ENCODE measurements at places on chromosomes 6 and 20.

GRCh38 chr20:57425150-57426013 lies 34.2 kb downstream of the RBM38 start:
- DNase-seq: no peak

DNA sequence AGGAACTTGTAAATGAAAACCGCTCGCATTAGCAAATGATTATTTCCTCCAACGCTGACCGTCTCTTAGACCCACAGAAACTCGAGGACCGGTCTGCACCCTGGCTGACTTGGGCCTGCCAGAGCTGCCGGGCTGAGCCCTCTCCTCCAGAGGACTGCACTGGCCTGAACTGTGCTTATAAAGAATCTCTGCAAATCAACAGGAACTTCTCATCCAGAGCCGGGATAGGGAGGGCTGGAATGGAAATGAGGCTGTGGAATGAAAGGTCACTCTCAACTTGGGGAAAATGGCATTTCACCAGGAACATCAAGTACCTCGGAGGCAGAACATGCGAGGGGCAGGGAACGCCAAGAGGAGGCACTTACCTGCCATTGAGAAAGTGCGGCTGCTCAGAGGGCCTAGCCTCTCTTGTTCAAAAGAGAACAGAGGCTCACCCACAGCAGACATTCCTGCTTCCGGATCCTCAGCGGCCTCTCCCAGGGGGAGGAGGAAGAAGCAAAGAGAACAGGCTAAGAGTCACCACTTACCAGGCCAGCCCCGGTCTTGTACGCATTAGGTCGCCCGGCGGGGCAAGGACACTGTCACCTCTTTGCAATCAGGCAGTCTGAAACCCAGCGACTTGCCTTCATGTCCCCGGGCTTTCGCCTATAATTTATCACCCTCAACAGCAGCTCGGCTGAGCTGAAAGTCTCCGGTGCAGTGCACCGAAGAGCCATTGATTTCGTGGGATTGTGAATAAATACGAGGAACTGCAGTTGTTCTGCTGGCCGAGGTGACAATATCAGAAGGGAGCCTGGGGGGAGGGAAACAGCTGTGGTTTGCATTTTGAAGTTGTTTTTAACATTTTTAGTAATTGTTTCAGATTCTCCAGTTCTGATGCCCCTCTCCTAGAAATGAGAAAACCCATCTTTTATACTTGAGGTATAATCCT lies 37.6 kb downstream of the ZMYND8 start:
- no peak for DNase-seq

DNA sequence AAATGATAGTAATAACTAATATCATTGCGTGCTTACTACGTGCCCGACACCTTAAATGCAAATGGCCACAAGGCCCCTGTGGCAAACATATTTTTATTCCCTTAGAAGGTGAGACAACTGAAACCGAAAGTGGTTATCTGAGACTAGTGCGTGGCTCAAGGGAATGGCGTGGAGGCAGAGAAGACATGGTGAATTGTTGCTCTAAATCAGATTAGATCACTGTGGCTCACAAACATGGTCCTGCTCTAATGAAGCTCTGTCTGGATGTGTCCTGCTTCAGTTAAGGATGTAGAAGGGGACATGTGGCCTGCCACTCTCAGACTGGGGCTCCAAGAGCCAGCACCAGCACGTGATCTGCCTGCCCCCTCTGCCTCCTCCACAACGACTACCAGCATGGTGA lies 124.2 kb upstream of the GMDS start:
- no peak for DNase-seq

GRCh38 chr6:36758516-36759147 lies 61.0 kb downstream of the RAB44 start:
- DNase-seq: no peak

DNA sequence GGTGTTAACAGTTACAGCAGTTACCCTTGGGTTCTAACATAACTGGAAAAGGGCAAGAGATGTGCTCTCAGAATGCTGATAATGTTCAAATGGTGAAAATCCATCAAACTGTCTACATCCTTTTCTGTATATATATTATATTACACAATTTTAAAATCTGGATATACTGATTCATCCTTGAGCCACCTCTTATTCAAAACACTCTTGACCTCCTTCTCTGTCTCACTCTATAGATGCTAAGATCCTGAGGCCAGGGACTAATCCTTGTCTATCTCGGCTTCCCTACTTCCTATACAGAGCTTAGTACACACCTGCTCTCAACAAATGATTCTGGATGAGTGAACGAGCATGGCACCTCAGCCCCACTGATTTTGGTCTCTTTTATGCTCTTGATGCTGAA lies 47.3 kb downstream of the HIVEP2 start:
- no peak for DNase-seq

DNA sequence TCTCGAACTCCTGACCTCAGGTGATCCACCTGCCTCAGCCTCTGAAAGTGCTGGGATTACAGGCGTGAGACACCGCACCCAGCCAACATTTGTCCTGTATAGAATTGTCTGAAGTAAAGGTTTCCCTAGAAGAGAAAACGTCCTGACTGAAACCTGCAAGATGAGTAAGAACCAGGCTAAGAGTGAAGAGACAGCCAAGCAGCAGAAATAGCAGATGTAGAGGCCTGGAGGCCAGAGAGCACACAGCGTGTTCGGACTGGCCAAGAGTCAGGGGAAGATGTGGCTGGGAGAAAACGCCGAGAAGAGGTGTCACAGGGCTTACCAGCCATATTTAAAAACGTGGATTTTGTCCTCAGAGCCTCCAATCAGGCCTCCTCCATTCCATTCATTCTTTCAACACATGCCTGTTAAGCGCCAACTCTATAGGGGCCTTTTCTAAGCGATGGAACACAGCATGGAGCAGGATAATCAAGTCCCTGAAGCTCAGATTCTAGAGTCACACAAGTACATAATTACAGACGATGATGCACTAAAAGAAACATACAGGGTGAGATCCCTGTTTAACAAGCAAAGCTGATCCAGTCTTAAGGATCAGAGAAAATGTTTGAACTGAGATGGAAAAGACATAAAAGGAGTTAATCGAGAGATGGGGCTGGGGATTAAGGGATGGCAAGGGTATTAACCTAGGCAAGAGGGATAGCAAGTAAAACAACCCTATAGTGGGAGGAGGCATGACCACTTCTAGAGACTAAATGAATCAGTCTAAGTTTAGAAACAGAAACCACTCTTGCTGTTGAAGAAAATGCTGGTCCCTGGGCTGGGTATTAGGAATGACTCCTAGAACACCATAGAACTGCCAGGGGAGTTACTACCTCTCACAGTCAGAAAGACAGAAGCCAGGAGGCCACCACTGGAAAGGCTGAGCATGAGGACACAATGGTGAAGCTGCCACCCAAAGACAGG lies 4.8 kb downstream of the ZCCHC3 start:
- DNase-seq: no peak

DNA sequence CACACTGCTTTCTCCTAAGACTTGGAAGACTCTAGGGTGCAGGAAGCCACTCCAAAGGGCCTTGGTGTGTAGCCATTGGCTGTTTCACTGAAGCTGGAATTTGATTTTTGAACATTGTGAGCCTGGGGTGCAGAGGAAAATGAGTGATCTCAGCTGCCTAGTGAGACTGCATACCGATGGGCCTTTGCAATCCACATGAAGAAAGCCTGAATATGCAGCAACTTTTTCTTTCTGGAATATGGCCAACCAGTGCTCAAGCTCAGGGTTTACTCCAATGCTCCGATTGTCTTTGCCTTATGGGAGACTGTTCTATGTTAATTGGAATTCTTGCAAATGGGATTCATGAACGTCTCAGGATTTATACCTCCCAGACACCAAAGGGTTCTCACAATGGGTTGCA lies 242.6 kb downstream of the DOK5 start:
- DNase-seq: no peak

DNA sequence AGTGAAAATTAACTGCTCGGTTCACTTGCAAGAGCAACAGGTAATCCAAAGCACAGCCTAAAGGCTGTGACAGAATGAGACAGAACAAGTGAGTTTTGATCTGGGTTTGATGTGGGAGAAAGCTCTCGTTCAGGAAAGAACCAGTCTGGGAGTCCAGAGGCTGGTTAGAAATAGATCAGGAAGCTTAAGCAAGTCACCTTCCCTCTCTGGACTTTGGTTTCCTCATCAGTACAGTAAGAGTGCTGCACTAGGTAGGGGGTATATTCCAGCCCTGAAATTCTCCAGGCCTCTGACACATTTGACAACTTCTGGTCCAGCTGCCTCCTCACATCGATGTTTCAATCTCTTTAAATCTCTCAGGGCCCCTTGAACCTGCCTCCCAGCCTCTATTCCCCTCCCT lies 33.7 kb upstream of the MDGA1 start:
- no peak for DNase-seq
